Activated T-cell treated with anti-CD3 and anti-CD28 coated beads for 24 hours (primary cell): ENCODE measurements at places on chromosomes 12 and 14.

GRCh38 chr12:119788786-119789185, 88.3 kb downstream of the CIT start:
- DNase-seq, result no peak

GRCh38 chr12:27733052-27733656, 22.5 kb downstream of the MRPS35 start:
- no peak for DNase-seq

DNA sequence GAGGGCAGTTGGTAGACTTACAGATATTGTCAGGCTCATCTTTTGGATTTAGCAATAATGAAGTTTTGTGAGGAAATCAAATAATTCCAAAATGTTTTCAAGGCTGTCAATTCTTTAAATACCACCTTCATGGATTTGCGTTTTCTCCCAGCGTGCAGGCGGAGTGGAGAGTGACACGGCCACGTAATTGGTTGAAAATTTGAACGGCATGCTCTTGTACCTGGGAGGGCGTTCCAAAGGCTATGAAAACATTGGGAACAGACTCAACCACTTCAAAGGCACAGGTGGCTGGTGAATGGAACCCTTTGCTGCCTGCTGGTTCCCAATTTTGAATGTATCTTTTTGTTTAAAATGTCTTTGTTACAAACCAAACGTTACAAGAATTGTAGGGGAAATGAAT, 12.4 kb downstream of the SMIM41 start:
- no peak for DNase-seq

GRCh38 chr14:25080682-25081081, 30.7 kb upstream of the STXBP6 start:
- no peak for DNase-seq

DNA sequence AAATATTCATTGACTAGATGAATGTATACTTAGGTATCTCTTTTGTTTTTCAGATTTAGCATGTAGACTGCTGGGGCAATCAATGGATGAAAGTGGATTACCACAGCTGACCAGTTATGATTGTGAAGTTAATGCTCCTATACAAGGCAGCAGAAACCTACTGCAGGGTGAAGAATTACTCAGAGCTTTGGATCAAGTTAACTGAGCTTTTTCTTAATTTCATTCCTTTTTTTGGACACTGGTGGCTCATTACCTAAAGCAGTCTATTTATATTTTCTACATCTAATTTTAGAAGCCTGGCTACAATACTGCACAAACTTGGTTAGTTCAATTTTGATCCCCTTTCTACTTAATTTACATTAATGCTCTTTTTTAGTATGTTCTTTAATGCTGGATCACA, 15.3 kb upstream of the SNAPC1 start:
- no peak for DNase-seq
